ENCODE measurements at places on chromosomes 2 and 18.

DNA sequence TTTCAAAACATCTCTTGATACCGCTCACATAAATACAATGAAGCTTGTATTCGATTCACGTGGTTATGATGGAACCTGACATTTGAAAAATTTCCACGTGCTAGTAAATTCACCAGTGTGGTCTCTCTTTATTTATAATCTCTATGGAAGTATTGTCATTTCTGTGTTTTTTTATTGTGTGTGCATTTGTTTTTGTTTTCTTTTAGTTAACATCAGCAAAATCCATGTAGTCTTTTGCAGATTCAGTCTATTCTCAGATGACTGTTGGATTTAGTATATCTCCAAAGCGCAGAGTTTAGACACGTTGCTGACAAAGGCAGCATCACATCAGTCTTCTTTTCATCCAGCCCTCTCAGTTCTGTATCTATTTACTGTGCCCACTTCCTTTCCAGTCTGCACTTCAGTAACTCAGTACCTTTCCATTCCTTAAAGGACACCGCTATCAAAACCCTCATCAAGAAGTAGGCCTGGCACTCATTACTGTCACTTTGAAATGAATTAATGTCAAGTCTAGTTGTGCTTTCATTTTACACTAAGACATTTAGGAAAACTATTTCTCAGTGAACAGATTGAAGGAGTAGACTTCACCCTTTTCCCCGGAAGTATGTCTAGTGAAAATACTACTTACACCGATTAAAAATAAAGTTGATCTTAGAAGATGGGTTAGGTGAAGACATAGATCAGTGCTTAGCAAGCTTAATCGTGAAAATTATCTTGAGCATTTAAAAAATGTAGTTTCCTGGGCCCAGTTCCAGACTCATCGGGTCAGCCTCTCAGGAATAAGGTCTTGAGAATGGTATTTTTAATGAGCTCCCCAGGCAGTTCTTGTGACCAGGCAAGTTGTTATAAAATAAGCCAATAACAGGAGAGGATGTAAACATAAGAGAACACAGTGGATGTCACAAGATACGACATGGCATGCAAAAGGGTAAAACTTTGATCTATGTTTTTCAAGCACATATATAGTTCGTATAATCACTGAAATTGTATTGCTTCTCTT lies 506.8 kb upstream of the ZEB2 start:
- no peak for DNase-seq

- DNase-seq: no peak
These were observed 6.0 kb downstream of the SPEG start for GRCh38 chr2:219440388-219441256.

- no peak for DNase-seq
These were observed 3.5 kb upstream of the SMCHD1 start for GRCh38 chr18:2651981-2652380.

GRCh38 chr18:8735274-8735673 lies 29.9 kb downstream of the MTCL1 start:
- no peak for DNase-seq

DNA sequence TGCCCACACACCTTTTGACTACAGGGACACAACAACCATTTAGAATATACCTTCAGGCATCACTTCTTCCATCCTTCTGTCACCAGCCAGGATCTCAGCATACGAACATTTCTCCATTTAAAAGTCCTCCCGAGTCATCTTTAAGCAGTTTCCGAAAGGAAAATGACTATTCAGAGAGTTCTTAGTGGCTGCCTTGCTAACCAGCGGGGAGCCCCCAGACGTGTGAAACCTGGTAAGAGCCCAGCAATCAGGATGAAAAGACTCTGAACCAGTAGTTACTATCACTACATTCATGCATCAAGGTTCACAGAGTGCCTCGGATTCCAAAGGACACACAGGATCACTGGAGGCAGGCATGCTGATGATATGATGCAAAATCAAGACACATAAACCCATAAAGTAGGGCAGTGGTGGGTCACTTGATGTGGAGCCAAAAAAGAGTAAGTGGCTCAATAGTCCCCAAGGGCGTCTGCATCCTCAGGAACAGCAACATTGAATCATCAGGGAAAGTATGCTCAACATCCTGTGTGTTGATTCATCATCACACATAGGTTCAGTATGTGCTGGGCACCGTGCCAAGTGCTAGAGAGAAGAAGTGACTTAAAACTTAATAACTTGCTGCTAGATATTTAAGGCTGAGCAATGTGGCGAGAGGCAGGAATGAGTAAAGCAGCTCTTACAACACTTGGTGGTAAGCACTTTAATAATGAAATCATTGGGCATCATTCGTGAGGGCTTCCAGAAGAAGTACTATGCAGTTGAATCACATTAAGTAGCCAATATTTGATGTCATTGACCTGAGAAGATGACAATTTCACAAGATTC lies 4.4 kb downstream of the CCL20 start:
- DNase-seq: peak; percentile 46

DNA sequence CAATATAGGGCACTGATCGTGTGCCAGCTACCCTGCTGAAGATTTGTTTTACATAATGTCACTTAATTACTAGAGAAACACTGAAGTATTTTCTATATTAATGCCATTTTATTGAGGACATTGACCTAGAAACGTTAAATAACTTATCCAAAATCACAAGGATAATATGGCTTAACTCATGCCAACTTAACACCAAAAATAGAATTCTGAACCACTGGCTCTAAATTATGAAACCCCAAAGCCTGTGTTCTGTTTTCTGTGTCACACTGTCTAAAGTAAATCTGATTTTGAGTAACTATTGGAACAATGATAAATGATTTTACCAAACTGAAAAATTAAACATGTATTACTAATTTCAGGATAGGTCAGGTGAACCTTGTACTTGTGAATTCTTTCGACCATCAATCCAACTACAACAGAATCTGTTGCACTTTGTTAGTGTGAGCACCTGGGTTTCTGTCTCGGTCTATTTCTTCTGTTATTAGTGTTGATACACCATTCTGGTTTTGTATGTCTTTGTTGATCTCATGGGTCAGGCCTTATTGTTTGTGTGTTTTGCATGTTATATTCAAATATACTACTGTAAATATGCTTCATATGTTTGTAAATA lies 48.2 kb upstream of the CCDC141 start:
- DNase-seq: no peak

GRCh38 chr2:203802342-203803052 lies 65.1 kb upstream of the CTLA4 start:
- DNase-seq: no peak

GRCh38 chr18:75475228-75475627 lies 47.7 kb upstream of the SMIM21 start:
- DNase-seq: no peak

GRCh38 chr2:178223806-178224205 lies 29.5 kb downstream of the OSBPL6 start:
- DNase-seq: no peak

- DNase-seq: no peak
These were observed 20.8 kb downstream of the RALBP1 start for GRCh38 chr18:9495916-9496705.
